ENCODE measurements at places on chromosomes 16 and 17.

- no peak for DNase-seq
Measured at GRCh38 chr16:84489131-84489530, 15.3 kb downstream of the MEAK7 start.

DNA sequence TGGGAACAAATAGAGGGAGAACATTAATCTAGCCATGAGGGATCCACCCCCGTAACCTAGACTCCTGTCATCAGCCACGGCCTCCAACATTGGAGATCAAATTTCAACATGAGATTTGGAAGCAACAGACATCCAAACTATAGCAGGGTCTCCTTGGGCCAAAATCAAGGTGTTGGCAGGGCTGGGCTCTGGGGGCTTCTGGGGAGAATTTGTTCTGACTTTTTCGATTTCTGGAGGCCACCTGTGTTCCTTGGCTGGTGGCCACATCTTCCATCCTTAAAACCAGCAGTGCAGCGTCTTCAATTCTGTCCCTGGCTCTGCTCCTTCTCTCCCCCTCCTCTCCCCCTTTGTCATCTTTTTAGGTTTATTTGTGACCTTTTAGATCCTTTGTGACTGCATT is 546.2 kb downstream of the WWOX start:
- DNase-seq = no peak

- no peak for DNase-seq
Measured at GRCh38 chr17:75325827-75326225, 36.6 kb upstream of the SLC25A19 start.

GRCh38 chr17:77467521-77467920 is 326.8 kb downstream of the SEC14L1 start:
- DNase-seq = no peak

DNA sequence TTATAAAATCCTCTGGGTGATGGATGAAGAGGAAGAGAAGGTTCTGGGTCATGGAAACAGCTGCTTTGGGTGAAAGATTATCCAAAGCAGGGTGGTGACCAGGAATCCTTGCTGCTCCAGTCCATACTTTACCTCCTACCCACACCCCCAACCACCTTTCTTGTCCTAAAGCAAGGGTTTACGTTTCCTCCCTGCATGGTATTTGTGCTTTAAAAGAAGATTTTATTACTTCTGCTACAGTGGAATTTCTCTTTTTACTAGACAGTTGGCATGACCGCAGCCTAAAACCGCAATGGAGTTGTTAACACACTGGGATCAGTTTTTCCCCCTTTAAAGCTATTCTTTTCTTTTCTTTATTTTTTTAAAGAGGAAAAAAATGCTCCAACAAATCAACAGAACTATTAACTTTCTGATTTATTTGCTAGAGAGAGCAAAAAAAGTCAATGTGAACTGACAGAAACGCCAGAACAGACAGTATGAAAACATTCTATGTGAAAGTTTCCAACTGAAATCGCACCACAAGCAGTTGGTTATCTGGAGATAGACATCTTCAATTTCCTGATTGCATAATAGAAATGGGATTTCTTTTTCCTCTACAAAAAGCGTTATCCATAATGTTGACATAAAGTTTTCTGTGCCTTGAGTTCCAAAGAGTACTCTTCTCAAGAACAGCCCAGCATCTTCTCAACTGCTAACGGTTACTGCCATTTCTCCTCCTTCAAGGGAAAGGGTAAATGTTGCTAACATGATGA is 236.0 kb downstream of the IRX3 start:
- DNase-seq = no peak

- no peak for DNase-seq
Measured at GRCh38 chr16:87855852-87856715, 13.2 kb downstream of the SLC7A5 start.

GRCh38 chr16:84228256-84228838 is 11.5 kb downstream of the KCNG4 start:
- no peak for DNase-seq

- DNase-seq = no peak
Measured at GRCh38 chr16:89197633-89198416, 2.5 kb downstream of the SLC22A31 start.

- DNase-seq = no peak
Measured at GRCh38 chr17:60825351-60825750, 147.7 kb downstream of the BCAS3 start.

DNA sequence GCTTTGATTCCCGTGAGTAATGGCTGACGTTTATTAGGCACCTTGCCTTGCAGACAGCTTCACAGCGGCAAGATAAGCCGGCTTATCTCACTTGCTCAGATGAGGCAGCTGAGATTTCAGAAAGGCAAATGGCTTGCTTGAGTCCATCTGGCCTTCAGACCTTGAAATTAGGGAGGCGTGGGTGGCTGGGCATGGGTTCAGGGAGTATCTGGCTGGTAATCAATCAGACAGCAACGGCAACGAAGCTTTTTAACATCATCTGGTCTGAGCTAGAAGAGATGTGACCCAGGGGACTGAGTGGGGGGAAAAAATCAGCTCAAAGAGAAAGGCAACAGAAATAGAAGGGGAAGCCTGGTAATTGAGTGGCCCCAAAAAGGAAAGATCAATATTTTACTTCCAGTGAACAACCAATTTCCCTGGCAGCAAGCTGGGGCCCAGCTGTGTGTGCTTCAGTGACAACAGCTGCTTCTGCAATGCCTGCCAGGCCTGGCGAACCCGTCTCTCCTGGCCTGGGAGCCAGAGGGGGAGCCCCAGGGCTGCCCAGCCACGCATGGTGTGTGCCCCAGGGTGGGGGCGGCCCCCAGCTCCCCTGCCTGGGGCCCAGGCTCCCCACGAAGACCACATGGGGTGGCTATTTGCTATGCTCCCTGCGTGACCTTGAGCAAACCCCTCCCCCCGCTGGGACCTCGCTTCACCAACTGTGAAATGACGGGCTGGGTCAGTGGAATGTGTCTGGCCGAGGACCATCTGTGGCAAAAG is 34.0 kb downstream of the RAB11FIP4 start:
- DNase-seq = no peak

GRCh38 chr16:83533193-83533592 is 274.6 kb upstream of the HSBP1 start:
- peak; percentile 57 for DNase-seq

GRCh38 chr16:10980813-10981212 is 36.4 kb downstream of the CLEC16A start:
- no peak for DNase-seq

DNA sequence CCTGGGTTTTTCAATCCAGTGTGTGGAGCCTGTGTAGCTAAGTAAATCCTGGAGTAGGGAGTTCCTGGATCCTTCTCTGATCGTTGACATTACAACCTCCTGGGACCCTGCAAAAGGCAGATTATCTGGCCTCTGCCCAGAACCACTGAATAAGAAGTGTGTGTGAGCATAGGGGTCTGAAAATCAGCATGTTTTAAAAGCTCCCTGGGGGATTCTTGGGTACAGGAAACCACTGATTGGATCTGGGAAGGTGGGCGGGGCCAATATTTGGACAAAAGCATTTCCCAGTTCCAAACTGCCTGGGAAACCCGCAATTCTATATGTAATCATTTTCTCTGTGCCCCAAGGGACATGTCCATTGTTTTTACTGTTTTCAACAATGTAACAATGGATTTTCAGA is 27.2 kb upstream of the BEAN1 start:
- DNase-seq = no peak

- DNase-seq = no peak
Measured at GRCh38 chr16:69937465-69937951, 13.6 kb upstream of the CLEC18A start.

GRCh38 chr16:31537362-31538242 is 9.9 kb downstream of the AHSP start:
- no peak for DNase-seq

GRCh38 chr16:67040166-67040565 is 11.2 kb downstream of the CBFB start:
- DNase-seq = no peak

DNA sequence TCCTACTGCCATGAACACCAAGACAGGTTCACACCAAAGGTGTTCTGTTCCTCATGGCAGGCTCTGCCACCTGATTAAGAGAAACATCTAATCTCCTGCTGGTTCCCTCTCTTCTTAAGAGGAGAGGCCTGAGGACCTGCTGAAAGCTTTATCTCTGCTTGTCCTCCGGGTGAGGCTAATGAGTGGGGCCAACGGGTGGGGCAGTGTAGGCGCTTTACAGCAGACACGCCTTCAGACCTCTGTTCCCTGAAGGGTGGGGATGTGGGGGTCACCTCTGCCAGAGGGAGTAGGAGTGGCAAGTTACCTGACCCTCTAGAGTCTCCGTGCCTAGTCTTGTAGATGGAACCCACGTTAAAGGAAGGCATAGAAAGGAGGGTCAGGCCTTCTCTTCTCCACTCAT is 4.2 kb upstream of the MRM1 start:
- no peak for DNase-seq

DNA sequence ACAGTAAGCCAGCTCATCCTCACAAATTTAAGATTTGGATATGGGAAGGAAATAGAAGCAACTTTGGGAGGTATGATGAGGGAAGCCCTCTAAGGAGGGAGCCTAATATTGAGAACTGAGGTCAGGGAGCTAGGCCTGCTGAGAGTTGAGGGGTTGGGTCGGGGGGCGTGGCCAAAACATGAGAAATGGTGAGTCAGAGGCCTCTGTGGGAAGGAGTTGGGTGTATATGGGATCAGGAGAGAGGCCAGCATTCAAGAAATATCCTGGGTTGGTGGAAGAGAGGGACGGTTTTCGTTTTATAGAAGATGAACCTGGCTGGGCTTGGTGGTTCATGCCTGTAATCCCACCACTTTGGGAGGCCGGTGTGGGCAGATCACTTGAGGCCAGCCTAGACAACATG is 48.4 kb downstream of the CLEC16A start:
- DNase-seq = no peak

DNA sequence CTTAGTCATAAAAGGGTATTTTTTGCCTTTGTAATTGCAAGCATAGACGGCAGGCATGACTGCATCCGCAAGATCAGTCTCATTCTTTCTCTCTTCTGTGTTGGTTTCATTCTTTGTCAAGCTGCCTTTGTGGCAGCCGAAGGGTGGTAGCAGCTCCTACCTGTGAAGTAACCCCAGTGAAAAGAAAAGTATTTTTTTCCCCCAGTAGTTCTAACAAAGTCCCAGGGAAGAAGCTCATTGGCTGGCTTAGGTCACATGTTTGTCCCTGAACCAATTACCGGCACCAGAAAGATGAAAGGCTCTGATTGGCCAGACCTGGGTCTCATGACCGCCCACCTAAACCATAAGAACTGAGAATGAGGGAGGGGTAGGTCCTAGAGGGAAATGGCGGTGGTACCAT is 110.7 kb downstream of the RAP1GAP2 start:
- no peak for DNase-seq

GRCh38 chr16:29014561-29015069 is 29.8 kb downstream of the LAT start:
- no peak for DNase-seq

- no peak for DNase-seq
Measured at GRCh38 chr16:13708347-13709120, 211.4 kb upstream of the ERCC4 start.

GRCh38 chr16:81621496-81621895 is 157.6 kb upstream of the PLCG2 start:
- peak; percentile 97 for DNase-seq
